ENCODE measurements at places on chromosomes 2 and 18. TPM values are rescaled to one million over a fixed set of nuclear protein-coding genes. Genes with fewer than 3 reads are reported as not detected.

- H3K4me1 ChIP-seq: no peaks in the 10 kb centered on the region
- no peak overlapping the region for H3K4me3 ChIP-seq
- DNase-seq: no peak
- H3K27ac ChIP-seq: no peak overlapping the region
- no peaks in the 10 kb centered on the region for H3K36me3 ChIP-seq
Observed at GRCh38 chr18:36903215-36903928, 74.4 kb downstream of the KIAA1328 start.

DNA sequence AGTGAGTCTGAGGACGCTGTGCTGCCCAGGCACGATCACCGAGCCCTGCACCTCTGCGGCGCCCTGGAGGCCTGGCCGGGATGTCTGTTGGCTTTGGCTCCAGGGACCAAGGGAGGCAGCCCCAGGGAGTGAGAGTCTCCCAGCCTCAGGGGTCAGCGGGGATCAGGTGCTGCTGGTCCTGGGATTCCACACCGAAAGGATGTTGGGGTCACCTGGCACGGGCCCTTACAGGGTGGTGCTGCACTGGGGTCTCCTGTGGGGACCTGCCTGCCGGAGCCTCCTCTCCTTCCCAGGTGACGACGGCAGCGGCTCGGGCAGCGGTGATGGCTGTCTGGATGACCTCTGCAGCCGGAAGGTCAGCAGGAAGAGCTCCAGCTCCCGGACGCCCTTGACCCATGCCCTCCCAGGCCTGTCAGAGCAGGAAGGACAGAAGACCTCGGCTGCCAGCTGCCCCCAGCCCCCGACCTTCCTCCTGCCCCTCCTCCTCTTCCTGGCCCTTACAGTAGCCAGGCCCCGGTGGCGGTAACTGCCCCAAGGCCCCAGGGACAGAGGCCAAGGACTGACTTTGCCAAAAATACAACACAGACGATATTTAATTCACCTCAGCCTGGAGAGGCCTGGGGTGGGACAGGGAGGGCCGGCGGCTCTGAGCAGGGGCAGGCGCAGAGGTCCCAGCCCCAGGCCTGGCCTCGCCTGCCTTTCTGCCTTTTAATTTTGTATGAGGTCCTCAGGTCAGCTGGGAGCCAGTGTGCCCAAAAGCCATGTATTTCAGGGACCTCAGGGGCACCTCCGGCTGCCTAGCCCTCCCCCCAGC lies 30.5 kb downstream of the GPC1 start:
- H3K36me3 ChIP-seq: no peaks in the 10 kb centered on the region
- DNase-seq: peak; percentile 12
- no peaks in the 10 kb centered on the region for H3K4me1 ChIP-seq

DNA sequence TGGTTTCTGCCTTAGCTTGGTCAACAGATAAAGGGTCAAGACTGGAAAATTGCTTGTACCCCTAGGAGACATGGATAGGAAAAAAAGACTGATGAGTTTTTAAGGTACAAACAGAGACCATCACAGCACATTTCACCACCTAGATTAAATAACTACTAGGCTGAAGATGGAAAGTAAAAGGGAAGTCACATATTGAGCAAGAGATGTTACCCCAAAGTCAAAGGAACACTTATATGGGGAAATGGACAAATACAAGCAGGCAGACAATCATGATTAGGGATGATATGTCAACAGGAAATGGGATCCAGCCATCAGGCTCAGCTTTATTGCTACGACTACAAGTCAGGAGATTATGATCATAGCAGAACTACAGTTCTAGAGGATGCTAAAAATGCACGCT lies 1643.1 kb upstream of the CELF4 start:
- H3K4me3 ChIP-seq: no peak overlapping the region
- no peak overlapping the region for H3K27ac ChIP-seq
- no peaks in the 10 kb centered on the region for H3K27me3 ChIP-seq

GRCh38 chr18:10397004-10397403 lies 57.4 kb upstream of the APCDD1 start:
- no peak overlapping the region for H3K27ac ChIP-seq
- no peaks in the 10 kb centered on the region for H3K4me1 ChIP-seq
- no peak for DNase-seq
- no peak overlapping the region for H3K4me3 ChIP-seq
- no peaks in the 10 kb centered on the region for H3K36me3 ChIP-seq
- no peaks in the 10 kb centered on the region for H3K27me3 ChIP-seq

GRCh38 chr2:235636546-235636945 lies 142.7 kb downstream of the AGAP1 start:
- H3K27me3 ChIP-seq: no peaks in the 10 kb centered on the region
- no peaks in the 10 kb centered on the region for H3K36me3 ChIP-seq
- H3K4me1 ChIP-seq: no peaks in the 10 kb centered on the region
- no peak overlapping the region for H3K4me3 ChIP-seq
- no peak overlapping the region for H3K27ac ChIP-seq

DNA sequence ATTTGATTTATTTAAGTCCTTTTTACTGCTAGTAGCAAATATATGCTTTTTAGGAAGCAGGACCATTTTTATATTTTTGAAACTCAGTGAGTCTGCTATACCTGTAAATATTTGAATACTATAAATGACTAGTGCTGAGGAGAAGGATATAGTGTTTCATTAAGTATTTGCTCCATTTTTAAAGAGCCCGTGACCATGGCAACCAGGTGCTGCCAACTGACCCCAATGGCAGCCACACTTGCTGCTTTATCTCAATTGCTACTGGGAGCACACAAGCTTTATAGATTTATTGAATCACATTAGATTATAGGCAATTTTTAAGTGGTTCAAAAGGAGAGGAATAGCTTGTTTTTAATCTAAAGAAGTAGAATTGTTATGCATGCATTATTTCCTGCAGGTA lies 142.0 kb downstream of the SCG2 start:
- DNase-seq: no peak
- H3K4me3 ChIP-seq: no peak overlapping the region
- no peaks in the 10 kb centered on the region for H3K4me1 ChIP-seq
- no peaks in the 10 kb centered on the region for H3K36me3 ChIP-seq

- H3K4me1 ChIP-seq: no peaks in the 10 kb centered on the region
- no peak overlapping the region for H3K4me3 ChIP-seq
- no peaks in the 10 kb centered on the region for H3K36me3 ChIP-seq
- peaks cover 6% of the 10 kb centered on the region for H3K27me3 ChIP-seq
- no peak for DNase-seq
Observed at GRCh38 chr2:16223161-16223840, 283.0 kb downstream of the MYCN start.

DNA sequence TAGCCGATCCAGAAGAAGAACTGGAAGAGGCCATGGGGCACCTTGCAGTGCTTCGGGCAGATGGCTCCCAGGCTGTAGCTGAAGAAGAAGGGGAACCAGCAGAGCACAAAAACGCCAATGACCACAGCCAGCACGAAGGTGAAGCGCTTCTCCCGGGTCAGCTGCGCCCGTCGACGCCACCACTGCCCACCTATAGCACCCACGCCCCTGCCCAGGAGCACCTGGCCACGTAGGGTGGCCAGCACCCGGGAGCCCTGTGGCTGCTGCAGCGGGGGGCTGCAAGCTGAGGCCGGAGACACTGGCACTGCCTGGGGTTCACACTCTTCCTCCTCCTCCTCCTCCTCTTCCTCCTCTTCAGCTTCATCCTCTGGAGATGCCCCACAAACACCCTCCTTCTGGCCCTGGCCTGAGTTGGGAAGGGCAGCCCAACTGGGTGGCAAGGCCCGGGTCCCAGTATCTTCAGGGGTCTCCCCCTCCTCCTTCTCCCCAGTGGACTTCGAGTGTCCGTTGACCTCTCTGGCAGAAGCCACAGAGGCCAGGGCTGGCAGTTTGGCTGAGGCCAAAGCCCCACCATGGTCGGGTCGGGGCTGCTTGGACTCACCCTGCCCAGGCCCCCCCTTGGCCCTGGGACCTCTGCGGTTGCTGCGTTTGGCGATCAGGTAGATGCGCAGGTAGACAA lies 1.3 kb downstream of the ADRA2B start:
- H3K36me3 ChIP-seq: no peaks in the 10 kb centered on the region
- DNase-seq: no peak
- peak overlapping the region; percentile 91 for H3K4me3 ChIP-seq
- H3K27ac ChIP-seq: no peak overlapping the region
- H3K4me1 ChIP-seq: peaks cover 3% of the 10 kb centered on the region
- peaks cover 4% of the 10 kb centered on the region for H3K27me3 ChIP-seq

- no peaks in the 10 kb centered on the region for H3K27me3 ChIP-seq
- H3K36me3 ChIP-seq: peaks cover 17% of the 10 kb centered on the region
- no peak overlapping the region for H3K4me3 ChIP-seq
Observed at GRCh38 chr2:53913721-53914120, 54.0 kb upstream of the GPR75 start.

- no peaks in the 10 kb centered on the region for H3K27me3 ChIP-seq
- peaks cover 9% of the 10 kb centered on the region for H3K36me3 ChIP-seq
- no peaks in the 10 kb centered on the region for H3K4me1 ChIP-seq
- H3K4me3 ChIP-seq: no peak overlapping the region
- DNase-seq: no peak
Observed at GRCh38 chr2:235042576-235043515, 91.0 kb downstream of the SH3BP4 start.

DNA sequence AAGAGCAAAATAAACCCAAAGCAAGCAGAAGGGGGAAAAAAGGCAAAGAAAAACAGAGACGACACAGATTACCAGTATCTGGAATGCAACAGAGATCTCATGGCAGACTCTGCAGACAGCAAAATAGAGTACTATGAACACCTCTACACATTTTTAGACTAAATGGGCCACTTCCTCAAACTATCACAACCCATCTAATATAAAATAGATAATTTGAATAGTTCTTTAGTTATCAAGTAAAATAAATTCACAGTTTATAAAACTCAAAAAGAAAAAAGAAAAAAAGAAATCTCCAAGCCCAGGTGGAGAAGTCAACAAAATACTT lies 16.6 kb downstream of the SESTD1 start:
- DNase-seq: no peak
- H3K27ac ChIP-seq: no peak overlapping the region

- H3K27me3 ChIP-seq: no peaks in the 10 kb centered on the region
- H3K27ac ChIP-seq: no peak overlapping the region
- H3K4me3 ChIP-seq: no peak overlapping the region
- no peak for DNase-seq
Observed at GRCh38 chr2:226902041-226902966, 66.5 kb downstream of the RHBDD1 start.

- no peaks in the 10 kb centered on the region for H3K4me1 ChIP-seq
- H3K27ac ChIP-seq: no peak overlapping the region
- H3K27me3 ChIP-seq: no peaks in the 10 kb centered on the region
- no peaks in the 10 kb centered on the region for H3K36me3 ChIP-seq
- no peak for DNase-seq
Observed at GRCh38 chr2:133378928-133379549, 189.2 kb downstream of the NCKAP5 start.

DNA sequence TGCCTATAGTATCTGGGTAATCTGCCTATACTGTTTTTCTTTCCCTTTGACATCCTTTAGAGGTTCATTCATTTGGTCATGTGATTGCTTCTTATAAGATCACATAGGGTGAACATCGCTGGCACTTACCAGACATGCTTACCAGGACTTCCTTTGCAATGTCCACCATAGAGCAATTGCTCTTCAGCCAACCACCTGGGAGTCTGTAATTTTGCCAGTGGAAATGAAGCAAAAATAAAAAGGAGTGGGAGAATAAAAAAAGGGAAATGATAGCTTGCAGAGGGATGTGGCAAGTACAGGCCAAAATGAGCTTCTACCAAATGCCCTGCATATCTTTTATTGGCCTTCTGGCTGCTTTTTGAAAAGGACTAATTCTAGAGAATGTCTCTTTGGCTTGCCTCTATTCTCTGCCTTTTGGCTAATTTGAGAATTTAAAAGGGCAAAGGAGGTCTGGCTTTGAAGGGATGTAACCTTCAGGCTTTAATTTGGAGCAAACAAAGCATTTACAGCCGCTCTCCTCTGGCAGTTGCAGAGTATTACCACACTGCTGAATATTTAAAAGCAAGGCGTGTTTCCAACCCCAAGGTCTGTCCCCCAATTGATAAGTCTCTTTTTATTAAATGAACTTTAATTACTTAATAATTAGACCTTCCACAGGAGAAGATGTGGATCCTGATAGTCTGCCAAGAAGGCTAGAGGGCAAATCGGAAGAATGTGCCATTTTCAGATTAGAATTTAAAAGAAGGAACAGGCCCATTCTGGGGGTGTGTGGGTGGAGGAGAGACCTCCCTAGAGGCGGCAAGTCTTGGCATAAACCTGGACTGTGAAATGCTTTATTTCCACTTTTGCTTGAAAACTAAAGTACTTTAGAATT lies 557.9 kb downstream of the DCC start:
- H3K4me3 ChIP-seq: no peak overlapping the region
- no peaks in the 10 kb centered on the region for H3K27me3 ChIP-seq
- DNase-seq: no peak
- no peak overlapping the region for H3K27ac ChIP-seq
- H3K36me3 ChIP-seq: no peaks in the 10 kb centered on the region

DNA sequence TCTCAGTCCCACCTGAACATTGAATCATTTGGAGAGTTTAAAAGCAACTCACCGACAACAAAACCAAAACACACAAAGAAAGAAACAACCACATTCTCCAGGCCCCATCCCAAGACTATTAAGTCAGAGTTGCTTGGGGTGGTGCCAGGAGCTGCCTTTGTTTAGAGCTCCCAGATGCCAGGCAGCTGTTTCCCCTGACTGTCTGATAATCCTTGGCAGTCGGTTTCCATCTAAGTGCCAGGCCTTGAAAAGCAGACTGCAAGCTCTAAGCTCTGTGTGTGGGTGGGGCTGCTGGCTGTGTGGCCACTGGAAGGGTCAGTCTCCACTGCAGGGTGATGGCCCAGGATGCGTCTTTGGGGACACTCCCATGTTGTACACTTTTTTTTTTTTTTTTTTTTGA lies 255.3 kb upstream of the AGAP1 start:
- no peaks in the 10 kb centered on the region for H3K4me1 ChIP-seq
- no peaks in the 10 kb centered on the region for H3K36me3 ChIP-seq
- no peak overlapping the region for H3K4me3 ChIP-seq
- no peak for DNase-seq
- H3K27ac ChIP-seq: no peak overlapping the region

DNA sequence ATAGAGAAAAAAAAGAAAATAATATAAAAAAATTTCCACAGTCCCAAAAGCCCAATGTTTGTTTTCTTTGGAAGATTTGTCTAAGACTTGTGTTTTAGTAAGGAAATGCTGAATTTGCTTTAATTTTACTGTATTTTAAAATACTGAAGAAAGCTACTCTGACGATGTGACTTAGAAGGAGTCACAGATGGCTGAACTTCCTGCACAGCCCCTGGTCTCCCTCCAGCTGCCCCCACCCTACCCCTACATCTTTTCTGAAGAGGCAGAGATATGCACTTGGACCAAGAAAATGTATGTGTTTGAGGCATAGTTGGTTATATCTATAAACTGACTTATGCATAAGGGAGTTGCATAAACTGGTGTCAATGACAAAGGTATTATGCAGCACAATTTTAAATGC lies 172.3 kb downstream of the CDH2 start:
- no peak overlapping the region for H3K27ac ChIP-seq
- H3K4me1 ChIP-seq: no peaks in the 10 kb centered on the region
- H3K4me3 ChIP-seq: no peak overlapping the region
- no peak for DNase-seq
- H3K27me3 ChIP-seq: no peaks in the 10 kb centered on the region
- no peaks in the 10 kb centered on the region for H3K36me3 ChIP-seq

Gene SLC4A5
- 6.2 TPM for total RNA-seq

Gene COBLL1
- total RNA-seq: 92.8 TPM

Gene GNAL
- 7.5 TPM for total RNA-seq

Gene HOXD9
- total RNA-seq: 2.4 TPM

Gene CD226
- 2.1 TPM for total RNA-seq
